AG20443 (cell line): ENCODE measurements at places on chromosomes 12 and 14.

- DNase-seq = no peak
Measured at GRCh38 chr14:88863167-88863566, 38.7 kb downstream of the TTC8 start.

GRCh38 chr14:61502459-61503093, 181.2 kb downstream of the PRKCH start:
- no peak for DNase-seq

DNA sequence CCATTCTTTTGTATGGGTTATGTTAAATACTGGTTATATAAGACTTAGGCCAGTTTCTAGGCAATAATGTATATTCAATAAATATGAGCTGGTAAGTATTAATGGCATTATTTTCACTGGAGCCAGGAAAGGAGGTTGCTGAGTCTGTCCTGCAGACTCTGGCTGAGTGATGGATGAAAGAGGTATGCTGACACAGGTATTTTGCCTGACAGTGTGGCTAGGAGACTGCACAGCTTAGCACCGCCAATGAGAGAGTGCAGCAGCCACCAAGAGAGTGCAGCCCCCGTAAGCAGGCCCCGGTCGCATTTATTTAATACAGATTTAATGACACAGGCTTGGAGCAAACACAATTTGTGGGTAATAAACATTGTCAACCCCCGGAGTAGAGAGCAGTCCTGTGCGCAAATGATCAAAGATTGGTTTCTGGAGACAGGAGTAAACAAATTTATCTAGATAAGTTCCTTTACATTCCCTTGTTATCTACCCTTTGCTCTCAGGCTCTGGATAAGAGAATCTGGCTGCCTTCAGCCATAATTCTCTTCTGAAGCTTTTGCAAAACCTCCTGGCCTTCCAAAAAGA, 37.4 kb downstream of the TMTC3 start:
- no peak for DNase-seq

- no peak for DNase-seq
Measured at GRCh38 chr12:50564237-50564947, 59.6 kb downstream of the DIP2B start.

- DNase-seq = no peak
Measured at GRCh38 chr14:105334383-105335230, 20.1 kb downstream of the PACS2 start.

DNA sequence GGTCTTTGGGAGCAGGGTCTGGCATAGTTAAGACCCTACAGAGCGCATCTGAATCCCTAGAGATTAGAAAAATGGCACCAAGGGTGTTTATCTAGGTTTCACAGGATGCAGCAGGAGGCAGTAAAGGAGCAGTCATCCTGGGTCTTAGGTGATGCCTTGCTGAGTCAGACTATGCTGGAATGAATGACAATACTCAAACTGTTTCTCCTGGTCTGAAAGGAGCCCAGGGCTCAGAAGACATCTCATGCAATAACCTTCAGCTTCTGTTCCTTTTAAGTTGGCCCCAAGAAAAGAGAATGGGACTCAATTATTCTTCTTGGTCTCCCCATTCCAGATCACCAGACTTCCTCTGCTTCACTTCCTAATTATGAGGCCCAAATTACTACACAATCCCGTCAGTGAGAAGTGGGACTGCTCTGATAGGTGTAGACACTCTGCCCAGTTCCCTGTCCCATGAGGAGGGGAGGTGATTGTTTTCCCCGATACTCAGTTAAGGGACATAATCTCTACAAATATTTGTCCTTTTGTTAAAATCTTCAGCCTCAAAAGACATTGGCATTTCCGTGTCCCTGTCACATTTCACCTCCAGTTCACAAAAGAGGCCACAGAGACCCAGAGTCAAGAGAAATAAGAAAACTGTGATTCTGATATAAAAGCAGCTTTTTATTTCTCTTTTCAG, 14.8 kb upstream of the APOF start:
- DNase-seq = no peak

GRCh38 chr12:121799156-121799841, 4.5 kb upstream of the SETD1B start:
- peak; percentile 77 for DNase-seq
